ENCODE measurements at places on chromosomes 1 and 21.

- no peak for DNase-seq
These were observed 11.6 kb upstream of the CTRC start for GRCh38 chr1:15426492-15427279.

- DNase-seq: no peak
These were observed 20.5 kb downstream of the SYT2 start for GRCh38 chr1:202689493-202690342.

GRCh38 chr1:222889440-222889839, 74.6 kb downstream of the DISP1 start:
- DNase-seq: no peak

DNA sequence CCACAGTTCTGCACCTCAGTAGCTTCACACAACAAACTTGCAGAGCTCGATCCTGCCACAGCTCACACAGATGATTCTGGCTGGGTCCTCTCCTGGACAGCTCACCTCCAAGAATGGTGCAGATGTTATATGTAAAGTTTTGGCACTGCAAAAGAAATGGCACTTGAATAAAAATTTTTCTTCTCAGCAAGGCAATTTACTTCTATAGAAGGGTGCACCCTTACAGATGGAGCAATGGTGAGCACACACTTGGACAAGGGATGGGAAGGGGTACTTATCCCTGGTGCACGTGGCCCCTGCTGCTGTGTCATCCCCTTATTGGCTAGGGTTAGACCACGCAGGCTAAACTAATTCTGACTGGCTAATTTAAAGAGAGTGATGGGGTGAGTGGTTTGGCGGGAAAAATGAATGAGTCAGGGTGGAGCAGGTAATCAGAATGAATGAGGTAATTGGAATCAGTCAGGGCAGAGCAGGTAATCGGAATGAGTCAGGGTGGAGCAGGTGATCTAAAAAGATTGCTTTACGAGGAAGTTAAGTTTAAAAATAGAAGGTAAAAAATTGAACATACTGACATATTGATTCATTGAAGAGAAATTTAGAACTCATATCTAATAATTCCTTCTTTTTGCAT, 12.0 kb upstream of the AADACL3 start:
- no peak for DNase-seq

DNA sequence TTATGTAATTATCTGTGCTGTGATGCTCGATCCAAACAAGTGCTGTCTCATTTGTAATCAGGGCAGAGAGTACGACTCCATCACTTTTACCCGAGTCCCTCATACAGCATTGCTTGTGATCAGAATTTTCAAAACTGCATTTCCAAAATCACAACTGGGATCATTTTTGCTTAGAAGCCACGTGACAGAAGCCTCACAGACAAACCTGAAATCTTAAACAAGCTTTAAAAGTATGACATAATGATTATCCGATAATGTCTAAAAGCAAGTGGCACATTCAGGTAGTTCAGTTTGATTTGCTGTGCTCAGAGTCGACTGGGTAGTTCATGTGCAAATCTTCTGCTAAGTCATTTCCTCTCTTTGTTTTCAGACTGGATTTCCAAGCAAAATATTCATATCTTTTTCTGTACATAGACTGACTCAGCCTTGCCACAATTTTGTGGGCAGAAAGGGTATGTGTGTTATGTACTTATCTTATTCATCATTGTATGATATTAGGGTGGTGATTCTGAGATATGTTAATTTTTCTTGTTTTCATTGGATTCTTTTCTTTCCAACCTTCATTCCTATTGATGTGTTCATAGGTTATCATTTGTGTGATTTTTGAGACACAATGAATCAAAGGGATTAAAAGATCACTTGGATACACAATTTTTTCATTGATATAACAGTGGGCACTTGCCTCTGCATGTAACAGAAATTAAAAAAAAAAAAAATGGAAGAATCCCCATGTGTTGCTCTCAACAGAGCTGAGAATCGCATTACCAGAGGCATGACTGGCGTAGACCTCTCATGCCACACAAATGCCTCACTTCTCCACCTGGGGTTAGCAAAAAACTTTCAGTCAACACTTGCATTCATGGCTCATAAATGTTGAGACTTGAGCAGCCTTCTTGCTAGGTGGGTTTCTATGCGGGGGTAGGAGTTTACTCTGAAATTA, 355.7 kb downstream of the LTN1 start:
- DNase-seq: no peak

DNA sequence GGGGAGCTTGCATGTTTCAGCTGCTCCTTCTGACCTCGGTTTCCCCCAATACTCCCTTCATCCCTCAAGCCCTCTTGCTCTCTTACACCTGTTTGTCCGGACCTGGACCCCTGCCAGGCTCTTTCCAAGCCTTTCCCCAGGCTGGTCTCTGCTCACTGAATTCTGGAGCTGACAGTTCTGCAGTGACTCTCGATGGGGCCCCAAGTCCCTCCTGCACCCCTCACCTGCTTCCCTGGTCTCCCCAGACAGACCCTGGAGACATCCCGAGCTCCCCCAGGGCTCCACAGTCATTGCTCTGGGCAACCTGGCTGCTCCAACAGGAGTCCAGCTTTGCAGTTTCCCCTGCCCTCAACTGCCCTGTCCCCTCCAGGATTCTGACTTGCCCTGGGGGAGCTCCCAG, 198.6 kb downstream of the GRIK3 start:
- no peak for DNase-seq

DNA sequence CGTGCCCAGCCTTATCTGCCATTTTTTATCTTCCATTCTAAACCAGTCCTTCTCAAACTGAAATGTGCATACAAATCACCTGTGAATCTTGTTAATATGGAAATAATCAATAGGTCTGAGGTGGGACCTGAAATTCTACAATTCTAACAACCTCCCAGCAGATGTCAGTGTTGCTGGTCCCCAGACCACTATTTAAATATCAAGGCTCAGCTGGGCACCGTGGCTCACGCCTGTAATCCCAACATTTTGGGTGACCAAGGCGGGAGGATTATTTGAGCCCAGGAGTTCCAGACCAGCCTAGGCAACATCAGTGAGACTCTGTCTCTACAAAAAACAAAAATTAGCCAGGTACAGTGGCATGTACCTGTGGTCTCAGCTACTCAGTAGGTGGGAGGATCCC, 4.1 kb downstream of the UQCRHL start:
- DNase-seq: no peak

DNA sequence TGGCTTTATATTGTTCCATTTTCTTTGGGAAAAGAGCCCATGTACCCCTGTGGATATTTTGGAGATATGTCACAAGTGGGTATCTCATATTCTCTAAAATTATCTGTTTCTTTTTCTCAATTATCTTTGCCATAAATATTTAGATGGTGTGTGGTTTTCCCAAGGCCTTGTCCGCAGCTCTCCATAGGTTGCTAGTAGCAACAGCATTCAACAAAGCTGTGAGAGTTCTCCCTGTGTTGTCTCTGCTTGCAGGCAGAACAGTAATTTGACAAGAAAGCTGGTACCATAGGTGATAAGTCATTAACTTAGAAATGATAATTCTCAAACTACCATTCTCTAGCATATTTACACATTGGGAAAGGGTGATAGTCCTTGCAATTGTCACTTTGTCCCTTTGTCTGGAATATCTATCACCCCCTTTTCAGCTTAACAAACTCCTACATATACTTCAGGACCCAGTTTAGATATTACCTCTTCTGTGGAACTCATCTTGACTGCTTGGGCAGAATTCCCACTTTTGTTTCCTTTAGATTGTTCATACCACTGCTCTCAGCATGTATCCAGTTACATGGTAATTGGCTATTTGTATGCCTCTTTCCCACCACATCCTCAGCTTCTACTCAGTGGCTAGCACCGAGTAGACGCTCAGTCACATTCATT, 8.9 kb downstream of the CD101 start:
- no peak for DNase-seq

GRCh38 chr1:151811181-151811580, 6.0 kb upstream of the LINGO4 start:
- DNase-seq: no peak

DNA sequence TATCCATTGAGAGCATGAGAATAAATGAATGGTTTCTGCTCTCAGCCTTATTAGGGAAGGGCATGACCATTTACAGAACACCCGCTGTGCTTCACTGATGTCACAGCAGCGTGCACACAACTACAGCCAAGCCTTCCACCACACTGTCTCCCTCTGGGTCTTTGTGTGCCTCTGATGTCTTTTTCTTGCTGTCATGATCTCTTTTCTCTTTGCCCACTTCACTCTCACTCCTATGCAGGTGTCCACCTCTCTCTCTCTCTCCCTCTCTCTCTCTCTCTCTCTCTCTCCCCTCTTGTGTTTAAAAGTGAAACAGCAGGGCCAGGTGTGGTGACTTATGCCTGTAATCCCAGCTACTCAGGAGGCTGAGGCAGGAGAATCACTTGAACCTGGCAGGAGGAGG, 232.5 kb upstream of the JUN start:
- no peak for DNase-seq

- no peak for DNase-seq
These were observed 170.7 kb downstream of the NR5A2 start for GRCh38 chr1:200198236-200198635.

- DNase-seq: no peak
These were observed 51.1 kb upstream of the LDLRAP1 start for GRCh38 chr1:25492323-25492722.

DNA sequence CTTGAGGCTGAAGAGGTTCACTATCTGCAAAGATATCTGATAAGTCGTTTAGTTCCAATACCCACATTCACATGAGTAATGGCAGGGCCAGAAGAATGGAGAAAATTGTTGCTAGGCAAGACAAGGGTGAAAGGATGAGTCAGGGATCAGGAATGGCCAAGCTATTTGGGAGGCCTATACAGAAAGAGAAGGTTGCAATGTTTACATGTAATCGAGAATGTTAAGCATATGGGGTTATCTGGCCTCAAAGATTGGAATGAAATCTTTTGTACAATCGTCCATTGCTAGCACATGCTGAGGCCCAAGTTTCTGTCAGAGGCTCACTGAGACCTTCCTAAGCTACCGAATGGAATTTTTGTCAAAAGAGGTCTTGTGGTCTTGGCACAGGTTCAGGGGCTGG, 299.9 kb upstream of the PLD5 start:
- DNase-seq: no peak

DNA sequence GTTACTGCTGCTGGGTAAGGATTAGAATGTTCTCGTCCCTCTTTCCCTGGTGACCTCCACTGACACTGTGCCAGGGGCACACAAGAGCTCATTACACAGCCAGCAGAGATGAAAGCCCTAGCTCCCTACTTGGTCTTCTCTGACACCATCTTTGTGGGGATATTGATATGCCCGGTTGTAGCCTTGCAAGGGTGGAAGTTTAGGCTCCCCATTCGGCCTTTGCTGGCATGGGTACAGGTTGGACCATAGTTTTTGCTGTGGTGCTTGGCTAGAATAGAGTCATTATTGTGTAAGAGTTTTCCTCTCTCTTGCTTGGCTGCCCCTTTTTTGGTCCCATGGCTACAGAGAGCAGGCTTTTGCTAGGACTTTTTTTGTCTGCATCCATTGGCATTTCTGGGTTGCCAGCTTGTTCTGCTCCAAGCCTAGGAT, 12.3 kb downstream of the RAB4A start:
- DNase-seq: no peak

DNA sequence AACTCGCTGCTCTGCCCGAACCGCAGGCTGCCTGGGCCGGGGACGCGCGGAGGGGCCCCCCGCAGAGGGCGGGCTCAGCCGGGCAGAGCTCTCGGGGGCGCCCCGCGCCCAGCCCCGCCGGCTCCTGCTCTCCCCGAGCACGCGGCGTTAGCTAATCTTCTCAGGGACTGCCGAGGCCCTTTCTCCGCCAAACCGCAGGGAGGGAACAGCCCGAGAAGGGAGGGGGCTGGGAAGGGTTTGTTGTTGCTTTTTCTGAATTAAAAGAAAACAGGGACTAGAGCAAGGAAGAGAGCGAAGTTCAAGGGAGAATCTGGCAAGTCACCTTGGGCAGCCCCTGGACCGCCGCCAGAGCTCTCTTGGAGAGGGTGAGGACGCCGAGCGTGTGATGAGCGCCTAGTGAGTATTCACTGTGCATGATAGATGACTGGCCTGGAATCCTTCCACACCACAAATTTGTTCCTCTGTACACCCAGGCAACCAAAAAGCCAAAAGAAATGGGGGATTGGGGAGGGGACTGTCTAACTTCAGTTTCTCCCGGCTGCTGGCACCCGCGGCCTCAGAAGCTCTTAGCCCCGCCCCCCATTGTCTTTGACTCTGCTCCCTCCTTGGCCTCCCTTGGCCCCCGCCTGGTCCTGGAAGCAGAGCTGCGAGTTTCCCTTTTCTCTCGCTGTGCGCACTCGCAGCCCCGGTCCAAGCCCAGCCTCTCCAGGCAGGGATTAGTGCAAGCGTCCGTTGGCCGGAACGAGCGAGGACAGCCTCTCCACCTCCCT, 19.7 kb upstream of the LMX1A start:
- no peak for DNase-seq

- DNase-seq: no peak
These were observed 217.5 kb downstream of the FAF1 start for GRCh38 chr1:50742523-50742922.

GRCh38 chr1:197178998-197179397, 32.5 kb upstream of the ASPM start:
- no peak for DNase-seq

GRCh38 chr1:202121006-202121405, 1.7 kb upstream of the GPR37L1 start:
- DNase-seq: no peak

- no peak for DNase-seq
These were observed 76.6 kb upstream of the EFHD2 start for GRCh38 chr1:15332952-15333715.

- no peak for DNase-seq
These were observed 1.7 kb downstream of the TOR1AIP1 start for GRCh38 chr1:179883745-179884138.

- DNase-seq: no peak
These were observed 10.7 kb downstream of the C1orf146 start for GRCh38 chr1:92228401-92228800.

- DNase-seq: no peak
These were observed 61.9 kb downstream of the EVA1C start for GRCh38 chr21:32474179-32475059.

- DNase-seq: no peak
These were observed 45.1 kb downstream of the ZYG11B start for GRCh38 chr1:52771384-52771783.

DNA sequence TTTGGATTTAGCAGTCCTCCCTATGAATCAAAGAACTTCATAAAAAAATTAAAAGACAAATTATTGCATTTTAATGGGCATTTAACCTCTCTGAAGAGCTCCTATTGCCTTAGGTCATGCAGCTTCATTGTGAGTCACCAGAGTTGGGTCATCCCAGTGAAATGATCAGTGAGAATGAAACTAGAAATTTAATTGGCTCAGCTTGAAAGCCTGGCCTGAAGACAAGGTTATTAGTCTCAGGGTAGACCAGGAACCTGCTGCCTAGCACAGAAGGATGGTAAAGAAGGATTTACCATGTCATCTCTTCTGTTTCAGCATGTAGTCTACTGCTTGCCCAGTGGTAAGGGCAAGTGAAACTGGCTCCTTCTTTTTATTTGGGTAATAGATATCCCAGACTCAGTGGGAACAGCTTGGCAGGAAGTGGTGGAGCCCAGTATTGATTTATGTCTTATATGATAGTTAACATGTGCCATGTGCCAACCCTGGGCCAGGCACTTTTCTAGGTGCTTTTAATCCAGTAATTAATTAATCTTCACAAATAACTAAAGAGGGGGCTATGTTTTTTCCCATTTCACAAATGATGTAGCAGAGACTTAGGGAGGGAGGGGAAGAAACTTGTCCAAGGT, 23.6 kb downstream of the LAMC2 start:
- DNase-seq: no peak

Measured in stimulated activated CD8-positive, alpha-beta memory T cell treated with anti-CD3 and anti-CD28 coated beads, Interleukin-4, amount 100 ng/mL, for 1 hour (primary cell).